ENCODE measurements at places on chromosomes 2 and 18. TPM values are rescaled to one million over a fixed set of nuclear protein-coding genes. Genes with fewer than 3 reads are reported as not detected.

Gene PMAIP1
- 13.7 TPM for total RNA-seq

Gene ASTL
- 1.4 TPM for total RNA-seq

Gene TCF23
- total RNA-seq = 1.7 TPM

Gene CAPN14
- 0.96 TPM for total RNA-seq

Gene ZSWIM2
- 0.96 TPM for total RNA-seq

Gene DSG4
- 0.24 TPM for total RNA-seq

Gene FOXD4L1
- total RNA-seq = 0.96 TPM

Gene C2orf66
- total RNA-seq = 0.48 TPM

DNA sequence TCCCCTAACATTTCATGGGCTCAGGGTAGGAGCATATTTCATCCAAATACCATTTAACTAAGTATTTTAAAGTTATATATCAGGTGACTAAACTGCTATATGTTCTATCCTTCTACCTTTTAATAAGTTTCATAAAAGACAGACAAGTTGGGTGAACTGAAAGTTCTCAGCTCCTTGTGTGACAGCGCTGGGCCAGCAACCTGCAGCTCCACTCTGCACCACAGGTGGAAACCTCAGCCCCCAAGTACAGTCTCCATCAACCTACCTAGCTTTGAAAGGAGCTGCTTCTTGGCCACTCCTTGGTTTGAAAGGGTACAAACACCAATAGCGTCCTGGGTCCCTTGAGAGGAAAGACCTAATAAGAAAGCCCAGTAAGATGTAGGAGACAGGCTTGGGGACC is 177.9 kb downstream of the PDE1A start:
- no peak for DNase-seq

DNA sequence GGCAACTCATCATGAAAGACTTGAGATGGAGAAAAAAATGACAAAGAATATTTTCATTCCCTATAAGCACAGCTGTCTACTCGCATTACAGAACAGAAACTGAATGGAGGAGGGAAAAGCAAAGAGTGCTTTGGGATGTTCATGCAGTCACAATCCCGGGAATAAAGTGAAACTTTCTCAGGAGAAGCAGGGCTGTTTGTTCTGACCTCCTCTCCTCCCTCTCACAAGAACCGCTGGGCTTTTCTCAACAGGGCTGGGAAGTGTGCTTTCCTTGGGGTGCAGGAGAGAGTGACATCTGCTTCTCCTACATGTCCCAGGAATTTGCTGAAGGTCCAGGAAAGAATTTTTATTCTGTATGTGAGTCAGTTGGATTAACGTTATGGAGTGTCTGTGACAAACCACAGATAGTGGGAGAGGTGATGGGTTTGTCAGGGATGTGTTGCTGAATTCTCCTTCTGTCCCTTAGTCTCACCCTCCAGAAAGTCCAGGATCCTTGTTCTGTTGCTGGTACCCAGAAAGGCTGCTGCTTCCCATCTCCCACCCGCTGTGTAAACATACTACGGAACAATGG is 125.6 kb downstream of the HRH4 start:
- peak; percentile 92 for DNase-seq

DNA sequence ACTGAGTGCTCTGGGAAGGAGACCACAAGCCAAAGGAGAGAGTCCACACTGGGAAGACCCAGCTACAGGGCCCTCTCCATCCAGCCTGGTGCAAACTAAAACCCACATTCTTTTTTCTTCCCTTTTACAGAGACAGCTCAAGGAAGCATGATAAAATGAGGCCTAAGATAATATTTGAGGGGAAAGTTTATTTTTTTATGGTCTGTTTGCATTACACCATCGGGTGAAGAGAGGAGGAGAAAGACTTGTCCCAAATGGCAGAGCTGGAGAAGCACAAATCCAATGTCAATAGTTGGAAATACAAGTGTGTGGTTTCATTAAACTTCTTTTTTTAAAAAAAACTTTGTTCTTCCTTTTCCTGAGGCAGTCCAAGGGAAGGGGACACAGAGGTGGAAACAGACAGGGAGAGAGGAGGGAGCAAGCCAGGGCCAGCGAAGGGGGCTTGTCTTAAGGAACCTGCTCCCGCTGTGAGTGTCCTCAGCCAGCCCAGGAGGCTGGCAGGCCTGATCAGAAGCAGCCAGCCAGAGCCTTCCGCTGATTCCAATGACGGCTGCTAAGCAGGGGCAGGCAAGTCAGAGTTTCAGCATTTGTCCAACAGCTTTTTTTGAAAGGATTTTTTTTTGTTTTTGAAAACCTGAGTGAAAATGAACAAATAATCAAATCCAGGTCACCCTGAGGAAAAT is 203.8 kb upstream of the SIX2 start:
- DNase-seq = no peak

GRCh38 chr2:47346107-47346506 is 56.8 kb upstream of the MSH2 start:
- no peak for DNase-seq

GRCh38 chr2:205925373-205926337 is 160.3 kb downstream of the INO80D start:
- DNase-seq = peak; percentile 76

DNA sequence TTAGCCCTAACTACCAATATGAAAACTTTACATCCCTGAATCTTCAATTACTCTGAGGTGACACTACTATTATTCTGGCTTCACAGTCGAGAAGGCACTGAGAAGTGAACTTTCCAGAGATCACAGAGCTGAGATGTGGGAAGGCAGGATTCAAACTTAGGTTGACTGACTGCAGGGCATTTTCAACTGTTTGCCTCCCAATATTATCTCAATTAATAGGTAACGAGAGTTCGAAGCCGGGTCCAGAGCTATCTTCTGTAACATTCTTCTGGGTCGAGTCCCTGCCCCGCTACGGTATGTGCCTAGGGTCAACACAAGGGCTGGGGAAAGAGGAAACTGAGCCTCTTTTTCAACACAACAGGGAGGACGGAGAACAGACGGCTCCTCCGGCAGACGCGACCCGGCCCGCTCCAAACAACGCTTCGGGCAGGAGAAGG is 740 bp downstream of the CHMP3 start:
- DNase-seq = no peak

DNA sequence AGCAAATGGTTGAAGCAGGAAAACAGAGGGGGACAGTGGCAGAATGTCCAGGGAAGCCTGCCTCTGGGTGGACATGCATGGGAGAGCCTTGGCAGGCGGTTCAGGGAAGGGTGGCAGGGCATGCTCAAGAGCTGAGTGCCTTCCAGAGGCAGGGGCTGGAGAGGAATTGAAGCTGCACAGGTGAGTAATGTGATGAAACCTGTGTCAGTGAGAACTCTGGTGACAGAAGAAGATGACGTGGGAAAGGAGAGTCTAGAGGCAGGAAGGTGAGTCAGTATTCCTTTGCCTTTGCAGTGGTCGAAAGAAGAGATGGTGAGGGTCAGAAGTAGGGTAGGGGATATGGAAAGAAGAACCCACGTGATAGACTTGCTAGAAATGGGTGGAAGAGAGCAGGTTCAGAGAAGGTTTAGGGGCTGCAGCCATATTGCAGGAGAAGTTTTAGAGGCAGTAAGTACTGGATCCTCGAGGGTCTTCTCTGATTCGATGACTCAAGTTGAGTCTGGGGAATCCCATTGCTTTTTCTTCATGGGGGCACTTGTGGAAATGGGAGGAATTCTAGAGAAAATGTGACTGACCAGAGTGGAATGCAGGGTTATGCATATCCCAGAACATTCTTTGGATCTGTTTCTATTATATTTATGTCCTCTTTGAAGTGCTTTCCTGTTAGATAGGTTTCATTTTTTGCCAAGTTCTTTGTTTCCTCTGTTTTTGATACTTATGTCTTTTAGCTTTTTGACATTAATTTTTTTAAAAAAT is 37.4 kb downstream of the TMEM87B start:
- DNase-seq = peak; percentile 42

DNA sequence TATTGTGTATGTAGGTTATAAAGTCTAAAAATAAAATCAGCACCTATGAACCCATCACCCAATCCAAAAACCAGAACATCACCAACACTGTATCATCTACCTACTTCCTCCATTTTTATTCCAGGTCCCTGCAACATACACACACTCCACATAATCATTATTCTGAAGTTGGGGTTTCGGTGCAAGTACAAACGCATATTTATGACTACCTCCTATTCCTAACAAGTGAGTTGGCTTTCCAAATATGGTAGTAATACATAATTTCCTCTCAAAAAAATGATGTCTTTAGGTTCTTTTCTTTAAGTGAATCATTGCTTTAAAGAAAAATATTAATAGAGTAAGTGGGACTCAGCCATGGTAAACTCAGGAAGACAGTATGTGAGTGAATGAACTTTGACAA is 3.3 kb downstream of the ACVR1 start:
- DNase-seq = no peak

DNA sequence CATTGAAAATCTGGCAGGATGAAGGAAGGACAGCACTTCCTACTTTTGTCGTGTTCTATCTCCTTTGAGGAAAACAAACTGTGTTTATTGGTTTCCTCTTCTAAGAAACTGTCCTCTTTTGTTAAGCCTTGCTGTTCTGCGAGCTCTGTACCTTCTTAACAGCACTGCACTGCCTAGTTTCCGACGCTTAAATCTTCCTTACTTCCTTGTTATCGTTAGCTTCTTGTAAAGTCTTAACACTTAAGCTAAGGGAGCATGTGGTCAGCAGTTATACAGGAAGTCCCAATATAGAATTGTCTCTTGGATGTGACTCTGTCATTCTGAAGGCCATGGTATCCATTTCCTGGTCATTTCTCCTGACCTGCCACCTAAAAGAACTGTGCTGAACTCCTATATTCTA is 552.8 kb upstream of the NRP2 start:
- DNase-seq = peak; percentile 31

DNA sequence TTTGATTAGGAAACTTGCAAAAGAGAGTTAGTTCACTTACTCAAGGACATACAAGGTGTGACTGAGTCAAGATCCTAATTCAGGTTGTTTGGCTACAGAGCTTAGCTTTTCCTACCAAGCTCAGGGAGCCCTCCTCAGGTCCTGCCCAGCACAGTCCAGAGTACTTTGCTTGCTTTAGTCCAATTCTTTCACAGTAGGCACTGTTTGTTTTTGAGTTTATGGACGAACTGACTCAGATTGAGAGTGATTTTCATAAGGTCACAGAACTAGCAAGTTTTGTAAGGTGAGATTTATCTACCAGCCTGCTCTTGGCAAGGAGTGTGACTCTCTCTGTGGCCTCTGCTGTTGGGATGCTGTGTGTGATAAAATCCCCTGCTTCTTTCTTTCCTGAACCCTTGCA is 310.5 kb downstream of the PTPRM start:
- DNase-seq = no peak

DNA sequence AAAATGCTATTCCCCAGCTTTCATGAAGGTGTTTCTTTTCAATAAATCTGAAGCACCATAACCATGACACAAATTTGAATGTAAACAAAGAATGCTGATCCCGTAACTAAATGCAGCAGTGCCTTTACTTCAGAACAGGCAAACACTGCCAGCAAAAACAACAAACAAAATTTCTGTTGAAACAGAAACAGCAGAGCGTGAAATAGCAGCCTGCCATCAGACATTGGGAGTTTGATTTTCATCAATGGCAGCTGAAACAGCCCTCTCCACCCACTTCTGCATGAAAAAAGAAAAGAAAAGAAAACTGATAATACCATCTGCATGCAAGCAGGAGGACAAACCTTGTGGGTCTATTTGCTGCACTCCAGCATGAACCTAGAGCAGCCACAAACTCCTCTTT is 128.3 kb downstream of the CDH2 start:
- no peak for DNase-seq

- no peak for DNase-seq
Observed at GRCh38 chr2:169087757-169088379, 18.5 kb downstream of the DHRS9 start.

DNA sequence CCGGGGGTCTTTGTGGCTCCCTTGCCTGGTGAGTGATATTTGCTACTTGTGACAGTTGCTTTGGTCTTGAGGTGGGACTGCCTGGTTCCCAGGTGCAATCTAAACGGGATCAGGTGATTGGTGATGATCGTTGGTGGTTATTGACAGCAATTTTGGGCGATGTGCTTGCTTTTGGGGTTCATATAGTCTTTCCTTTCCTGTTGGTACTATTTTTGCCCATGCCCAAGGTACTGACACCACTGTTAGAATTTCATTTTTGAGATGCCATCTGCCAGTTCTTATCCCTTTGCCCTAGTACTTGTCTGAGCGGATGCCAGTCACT is 573 bp downstream of the WDR7 start:
- no peak for DNase-seq

DNA sequence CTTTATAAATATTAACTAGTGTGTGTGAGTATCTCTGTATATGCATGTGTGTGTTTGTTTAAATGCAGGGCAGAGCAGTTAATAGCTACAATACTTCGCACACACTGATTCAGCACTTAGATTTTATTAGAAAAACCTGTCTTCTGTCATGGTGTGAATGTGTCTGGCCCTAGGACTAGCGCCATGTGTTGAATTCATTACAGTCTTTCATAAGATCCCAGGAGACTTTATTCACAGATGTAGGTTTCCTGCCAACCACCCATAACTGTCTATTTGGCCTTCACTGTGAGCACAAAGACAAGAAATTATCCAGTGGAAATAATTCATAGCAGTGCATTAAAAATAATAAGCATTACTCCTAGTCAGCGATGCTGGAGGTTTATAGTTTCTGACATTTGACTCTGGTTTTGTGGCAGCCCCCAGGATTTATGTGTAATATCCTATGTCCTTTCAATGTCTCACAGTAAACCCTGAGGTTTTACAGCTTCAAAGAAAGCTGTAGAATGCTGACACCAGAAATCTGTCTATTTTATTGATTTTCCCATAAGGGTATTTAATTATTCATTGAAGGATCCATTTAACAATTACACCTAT is 93.9 kb downstream of the ZNF804A start:
- peak; percentile 31 for DNase-seq

GRCh38 chr2:67463810-67464209 is 66.7 kb downstream of the ETAA1 start:
- peak; percentile 36 for DNase-seq
